ENCODE measurements at places on chromosomes 1 and 21.

- no peak for DNase-seq
These were observed 34.3 kb downstream of the XKR8 start for GRCh38 chr1:27994060-27994459.

DNA sequence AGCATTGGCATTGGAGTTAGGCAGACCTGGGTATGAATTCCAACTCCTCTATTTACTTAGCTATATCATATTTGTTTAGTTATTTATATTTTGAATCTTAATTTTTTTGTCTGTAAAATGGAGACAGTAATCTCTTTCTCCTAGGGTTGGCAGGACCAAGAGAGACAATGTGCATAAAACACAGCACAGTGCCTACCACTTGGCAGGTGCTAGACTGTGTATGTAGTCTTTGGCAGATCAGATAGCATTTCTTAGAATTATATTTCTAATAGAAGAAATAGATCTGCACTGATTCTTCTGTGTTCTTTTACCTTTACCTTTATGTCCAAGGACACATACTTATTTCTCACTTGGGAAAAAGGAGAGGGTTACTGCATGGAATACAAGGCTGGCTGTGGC lies 177.2 kb downstream of the GIPC2 start:
- no peak for DNase-seq

DNA sequence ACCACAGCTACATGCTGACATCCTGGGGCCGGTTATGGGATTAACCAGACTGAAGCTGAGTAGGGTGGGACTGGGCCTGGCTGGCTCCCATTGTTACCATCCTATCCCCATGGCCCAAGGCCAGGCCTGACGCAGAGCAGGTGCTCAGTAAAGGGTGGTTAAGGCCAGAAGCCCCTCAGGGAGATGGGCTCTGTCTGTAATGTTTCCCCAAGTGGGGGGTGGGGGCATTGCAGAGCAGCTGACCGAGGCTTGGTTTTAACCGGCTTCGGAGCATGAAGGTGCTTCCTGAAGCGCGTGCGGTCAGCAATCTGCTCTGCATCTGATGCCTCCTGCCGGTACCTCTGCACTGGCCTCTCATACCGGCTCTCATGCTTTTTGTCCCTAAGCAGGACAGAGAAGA lies 83.4 kb upstream of the ACTL8 start:
- DNase-seq = no peak

DNA sequence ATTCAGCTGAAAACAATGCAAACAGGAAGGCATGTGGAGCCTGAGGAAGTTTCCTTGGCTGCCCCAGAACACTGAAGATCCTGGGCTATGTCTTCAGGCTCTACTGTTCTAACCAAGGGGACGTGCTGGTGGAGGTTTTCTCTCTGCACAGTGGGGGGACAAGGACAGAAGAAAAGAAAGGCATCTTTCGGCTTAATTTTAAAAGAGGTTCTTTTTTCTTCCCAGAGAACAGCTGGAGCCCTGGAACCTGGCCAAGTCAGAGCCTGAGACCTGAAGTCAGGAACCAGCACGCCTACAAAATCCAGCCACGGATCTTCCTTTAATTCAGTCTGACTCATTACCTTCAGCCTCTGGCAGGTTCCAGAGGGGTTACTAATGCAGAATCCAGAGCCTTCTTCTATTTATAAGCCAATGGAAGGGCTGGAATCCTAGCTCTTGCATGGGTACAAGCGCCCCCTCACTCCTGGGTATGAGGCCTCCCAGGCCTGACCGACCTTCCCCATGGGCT lies 19.8 kb downstream of the CTNNBIP1 start:
- DNase-seq = peak; percentile 74

DNA sequence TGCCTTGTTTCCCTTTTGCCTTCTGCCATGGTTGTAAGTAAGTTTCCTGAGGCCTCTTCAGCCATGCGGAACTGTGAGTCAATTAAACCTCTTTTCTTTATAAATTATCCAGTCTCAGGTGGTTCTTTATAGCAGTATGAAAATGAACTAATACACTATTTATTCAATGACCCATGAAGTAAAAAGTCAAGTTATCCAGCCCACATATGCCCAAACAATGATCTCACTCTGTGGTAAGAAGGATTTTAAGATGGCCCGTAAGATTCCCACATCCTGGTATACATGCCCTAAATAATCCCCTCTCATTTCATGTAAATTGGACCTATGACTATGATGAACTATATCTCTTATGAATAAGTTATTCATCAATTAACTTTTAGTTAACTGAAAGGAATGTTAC lies 1008.3 kb upstream of the B3GALT2 start:
- no peak for DNase-seq

- DNase-seq = no peak
These were observed 28.2 kb upstream of the ATP1B1 start for GRCh38 chr1:169078163-169078883.

DNA sequence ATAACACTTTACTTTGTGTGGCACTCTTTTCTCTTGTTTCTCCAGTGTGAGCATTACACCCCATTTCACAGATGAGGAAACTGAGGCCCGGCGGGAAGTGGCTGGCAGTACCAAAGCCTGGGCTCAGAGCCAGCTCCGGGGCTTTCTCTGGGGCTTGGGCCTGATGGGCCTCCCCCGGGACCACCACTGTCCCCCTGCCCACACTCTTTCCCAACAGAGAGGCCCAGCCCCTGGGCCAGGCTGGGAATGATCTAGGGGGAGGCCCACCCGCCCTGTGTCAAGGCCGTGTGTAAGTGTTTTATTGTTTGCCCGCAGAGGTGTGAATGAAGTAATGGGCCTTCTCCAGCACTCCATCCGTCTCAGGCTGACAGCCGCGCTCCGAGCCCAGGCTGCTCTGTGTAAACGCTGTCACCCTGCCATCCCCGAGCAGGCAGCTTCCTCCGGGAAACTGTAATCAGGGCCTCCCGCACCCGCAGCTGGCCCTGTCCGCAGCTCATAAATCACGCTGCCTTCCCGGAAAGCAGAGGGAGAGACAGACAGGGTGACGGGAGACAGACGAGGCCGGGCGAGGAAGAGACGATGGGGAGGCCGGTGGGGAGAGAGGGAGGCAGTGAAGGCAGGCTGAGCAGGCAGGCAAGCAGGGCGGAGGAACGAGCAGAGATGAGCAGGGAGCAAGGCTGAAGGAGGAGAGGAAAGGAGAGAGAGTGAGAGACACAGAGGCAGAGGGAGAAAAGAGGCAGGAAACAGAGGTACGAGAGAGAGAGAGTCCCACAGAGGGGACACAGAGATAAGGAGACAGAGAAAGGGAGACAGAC lies 109.7 kb upstream of the ZBTB40 start:
- no peak for DNase-seq

GRCh38 chr21:35448876-35449599 lies 399.9 kb upstream of the RUNX1 start:
- no peak for DNase-seq

DNA sequence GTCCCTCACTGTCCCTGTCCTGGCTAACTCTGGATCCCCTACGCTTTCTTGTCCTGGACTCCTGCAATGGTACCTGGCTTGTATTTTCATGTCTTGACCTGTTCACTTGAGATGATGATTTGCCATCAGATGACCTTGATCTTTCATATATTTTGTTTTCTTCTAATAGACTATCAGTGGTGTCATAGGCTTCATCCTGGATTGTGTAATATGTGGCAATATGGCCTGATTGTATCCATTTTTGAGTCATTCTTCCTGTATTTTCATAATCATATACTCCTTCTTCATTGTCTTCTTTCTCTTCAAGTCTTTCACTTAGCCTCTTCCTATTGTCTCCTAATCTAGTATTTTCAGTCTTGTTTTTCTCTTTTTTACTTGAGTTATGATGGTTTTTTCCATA lies 11.1 kb downstream of the FLG start:
- no peak for DNase-seq

- no peak for DNase-seq
These were observed 378.9 kb downstream of the TTLL7 start for GRCh38 chr1:83620016-83620415.

GRCh38 chr1:58709540-58710175 lies 9.8 kb upstream of the MYSM1 start:
- no peak for DNase-seq

GRCh38 chr21:29376556-29376955 lies 77.8 kb downstream of the BACH1 start:
- peak; percentile 42 for DNase-seq

GRCh38 chr1:19567041-19567440 lies 77.1 kb upstream of the NBL1 start:
- no peak for DNase-seq

DNA sequence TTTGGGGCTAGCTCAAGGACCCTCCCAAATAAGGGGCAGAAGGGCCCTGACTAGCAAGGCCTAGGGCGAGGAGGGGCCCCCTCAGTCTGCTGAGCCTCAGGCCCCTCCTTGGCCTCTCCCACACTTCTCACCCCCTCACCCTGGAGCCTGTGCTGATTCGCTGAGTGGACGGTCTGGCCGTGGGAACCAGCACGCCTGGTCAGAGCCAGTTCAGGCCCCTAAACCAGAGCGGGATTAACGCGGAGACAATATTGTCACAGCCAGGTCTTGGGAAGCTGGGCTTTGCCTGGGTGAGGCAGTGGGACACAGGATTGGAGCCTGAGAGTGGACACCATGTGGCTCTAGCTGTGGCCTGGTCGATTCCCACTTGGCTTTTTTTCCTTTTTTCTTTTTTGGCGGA lies 4.8 kb upstream of the FBLIM1 start:
- no peak for DNase-seq

GRCh38 chr1:23166854-23167253 lies 1.8 kb downstream of the LUZP1 start:
- DNase-seq = no peak

DNA sequence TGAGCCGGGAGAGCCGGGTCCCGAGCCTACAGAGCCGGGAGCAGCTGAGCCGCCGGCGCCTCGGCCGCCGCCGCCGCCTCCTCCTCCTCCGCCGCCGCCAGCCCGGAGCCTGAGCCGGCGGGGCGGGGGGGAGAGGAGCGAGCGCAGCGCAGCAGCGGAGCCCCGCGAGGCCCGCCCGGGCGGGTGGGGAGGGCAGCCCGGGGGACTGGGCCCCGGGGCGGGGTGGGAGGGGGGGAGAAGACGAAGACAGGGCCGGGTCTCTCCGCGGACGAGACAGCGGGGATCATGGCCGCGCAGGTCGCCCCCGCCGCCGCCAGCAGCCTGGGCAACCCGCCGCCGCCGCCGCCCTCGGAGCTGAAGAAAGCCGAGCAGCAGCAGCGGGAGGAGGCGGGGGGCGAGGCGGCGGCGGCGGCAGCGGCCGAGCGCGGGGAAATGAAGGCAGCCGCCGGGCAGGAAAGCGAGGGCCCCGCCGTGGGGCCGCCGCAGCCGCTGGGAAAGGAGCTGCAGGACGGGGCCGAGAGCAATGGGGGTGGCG lies 371 bp downstream of the ARID1A start:
- peak; percentile 58 for DNase-seq

DNA sequence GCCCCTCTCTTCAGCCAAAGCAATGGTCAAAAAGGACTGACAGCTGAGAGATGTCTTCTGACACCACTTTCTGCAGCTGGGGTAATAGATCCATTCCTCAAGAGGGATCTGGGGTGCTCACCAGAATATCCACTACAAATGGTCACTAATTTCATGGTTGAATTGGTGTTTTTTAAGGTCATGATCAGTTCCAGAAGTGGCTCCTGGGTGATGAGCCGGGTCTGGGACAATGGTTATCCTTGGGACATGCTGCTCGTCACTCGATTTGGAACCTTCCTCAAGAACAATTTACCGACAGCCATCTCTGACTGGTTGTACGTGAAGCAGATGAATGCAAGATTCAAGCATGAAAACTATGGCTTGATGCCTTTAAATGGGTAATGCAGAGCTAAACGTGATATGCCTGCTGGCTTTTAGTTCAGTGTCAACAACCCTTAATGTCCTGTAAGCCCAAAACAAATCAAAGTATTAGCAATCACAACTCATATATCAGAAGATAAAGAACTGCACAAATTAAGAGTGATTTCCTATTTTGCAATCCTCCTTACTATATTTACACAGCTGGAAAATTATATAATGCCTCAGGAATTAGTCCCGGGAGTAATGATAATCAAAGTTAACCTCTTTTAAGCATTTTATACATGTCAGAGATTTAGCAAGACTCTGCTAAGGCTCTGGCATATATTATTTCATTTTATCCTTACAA lies 20.1 kb downstream of the FMO3 start:
- DNase-seq = no peak

DNA sequence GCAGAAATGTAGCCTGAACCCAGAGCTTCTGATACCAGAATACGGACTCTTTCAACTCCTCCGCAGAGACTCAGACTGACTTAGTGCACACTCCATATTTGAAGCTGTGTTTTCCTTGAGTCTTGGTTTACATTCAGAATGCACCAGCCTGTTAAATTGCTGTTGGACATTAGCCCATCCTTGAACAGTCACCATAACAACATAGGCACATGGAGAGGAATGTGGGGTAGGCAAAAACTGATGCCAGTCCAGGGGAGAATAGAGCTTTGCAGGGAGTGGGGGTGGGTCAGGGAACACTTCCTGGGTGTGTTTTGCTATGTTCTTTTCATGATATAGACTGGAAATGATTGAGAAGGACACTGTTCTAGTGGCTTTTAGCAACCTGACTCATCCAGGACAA lies 76.3 kb upstream of the CACNA1E start:
- no peak for DNase-seq

GRCh38 chr1:224684979-224685425 lies 68.9 kb downstream of the CNIH3 start:
- DNase-seq = no peak

DNA sequence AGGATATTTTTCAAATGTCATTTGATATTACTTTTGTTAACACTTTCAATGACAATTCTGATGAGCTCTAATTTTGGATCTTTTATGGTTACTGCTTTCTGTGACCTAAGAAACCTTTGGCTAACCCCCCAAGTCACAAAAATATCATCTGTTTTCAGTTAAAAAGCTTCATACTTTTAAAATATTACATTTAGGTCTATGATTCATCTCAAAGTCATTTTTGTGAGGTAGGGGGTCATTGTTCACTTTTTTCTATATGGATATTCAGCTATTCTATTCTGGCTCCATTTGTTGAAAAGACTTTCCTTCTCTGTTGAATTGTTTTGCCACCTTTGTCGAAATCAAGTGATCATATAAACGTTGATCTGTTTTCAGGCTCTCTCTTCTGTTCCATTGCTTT lies 44.8 kb downstream of the UCHL5 start:
- no peak for DNase-seq

GRCh38 chr1:39677645-39678044 lies 5.7 kb upstream of the NT5C1A start:
- DNase-seq = no peak
